ENCODE measurements at places on chromosomes 12 and 14.
A peak's percentile ranks its signal among the peaks of the same experiment; 100 is the strongest.

DNA sequence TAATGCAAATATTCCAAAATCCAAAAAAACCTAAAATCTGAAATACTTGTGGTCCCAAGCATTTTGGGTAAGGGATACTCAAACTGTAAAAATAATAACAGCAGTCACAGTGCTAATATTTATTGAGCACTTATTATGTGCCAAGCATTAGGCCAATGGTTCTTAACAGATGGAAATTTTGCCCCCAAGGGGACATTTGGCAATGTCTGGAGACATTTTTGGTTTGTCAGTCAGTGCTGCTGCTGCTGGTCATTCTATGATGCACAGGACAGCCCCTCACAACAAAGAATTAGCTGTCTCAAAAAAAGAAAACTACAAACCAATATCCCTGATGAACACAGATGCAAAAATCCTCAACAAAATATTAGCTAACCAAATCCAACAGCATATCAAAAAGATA is 5.8 kb downstream of the NDUFA12 start:
- no peak for DNase-seq

- DNase-seq: no peak
Measured at GRCh38 chr12:92170050-92170449, 24.4 kb upstream of the BTG1 start.

- DNase-seq: no peak
Measured at GRCh38 chr12:56469007-56469930, 891 bp downstream of the SPRYD4 start.

GRCh38 chr14:39203659-39204606 is 28.9 kb downstream of the PNN start:
- no peak for DNase-seq

- DNase-seq: peak; percentile 6
Measured at GRCh38 chr12:79083181-79083580, 218.6 kb downstream of the SYT1 start.

- no peak for DNase-seq
Measured at GRCh38 chr12:62899568-62900390, 35.2 kb downstream of the PPM1H start.

Measured in NCI-H1694 treated with DMSO at 0.1 percent for 48 hours (cell line).